ENCODE measurements at places on chromosomes 16 and 17. TPM values are rescaled to one million over a fixed set of nuclear protein-coding genes. Genes with fewer than 3 reads are reported as not detected.

The CAPNS2 gene
- total RNA-seq: 0.55 TPM

The CD300LG gene
- 1.5 TPM for total RNA-seq

The HOXB6 gene
- total RNA-seq: 2.0 TPM

The MYH2 gene
- total RNA-seq: 2.4 TPM

The CXCL16 gene
- total RNA-seq: 92.6 TPM

The DHODH gene
- 5.8 TPM for total RNA-seq

The CD300H gene
- not detected for total RNA-seq

The KRT28 gene
- total RNA-seq: not detected

The RAPGEFL1 gene
- total RNA-seq: 77.2 TPM

The NTN1 gene
- total RNA-seq: 33.1 TPM

The SEC14L1 gene
- total RNA-seq: 71.2 TPM

The ADAM11 gene
- 2.8 TPM for total RNA-seq

The HSD3B7 gene
- 30.6 TPM for total RNA-seq

The SOX15 gene
- total RNA-seq: 3.1 TPM

The ZNF205 gene
- 14.2 TPM for total RNA-seq

The AOC2 gene
- total RNA-seq: 1.4 TPM

The HS3ST6 gene
- not detected for total RNA-seq

The METRNL gene
- 45.8 TPM for total RNA-seq

The KRT10 gene
- total RNA-seq: 30.1 TPM

The SPN gene
- total RNA-seq: 9.0 TPM

The GPRC5B gene
- 32.5 TPM for total RNA-seq

The C17orf100 gene
- total RNA-seq: 3.3 TPM

The CRHR1 gene
- not detected for total RNA-seq

The MED1 gene
- 27.4 TPM for total RNA-seq

The TMEM208 gene
- total RNA-seq: 46.9 TPM

The C1QTNF1 gene
- 45.3 TPM for total RNA-seq

The LHX1 gene
- not detected for total RNA-seq

The HID1 gene
- total RNA-seq: 186 TPM

The NACA2 gene
- total RNA-seq: not detected

The ULK2 gene
- 22.4 TPM for total RNA-seq

The KRT33B gene
- not detected for total RNA-seq

The ERN2 gene
- 197 TPM for total RNA-seq

The CEP20 gene
- 21.2 TPM for total RNA-seq

The C1QL1 gene
- total RNA-seq: 3.2 TPM

The SDR42E2 gene
- total RNA-seq: 0.26 TPM

The OR1A1 gene
- total RNA-seq: not detected

The PLA2G10 gene
- total RNA-seq: 7.0 TPM

The CTRB1 gene
- total RNA-seq: 15.0 TPM

The HS3ST3B1 gene
- total RNA-seq: 4.0 TPM

The ASB16 gene
- 0.58 TPM for total RNA-seq

The CCL8 gene
- total RNA-seq: 1.2 TPM

The CACNA1H gene
- 133 TPM for total RNA-seq

The KRT31 gene
- not detected for total RNA-seq

The CLDN7 gene
- total RNA-seq: 248 TPM

The KRT39 gene
- not detected for total RNA-seq

The KRTAP4-5 gene
- not detected for total RNA-seq

The PRSS53 gene
- total RNA-seq: 4.5 TPM

The KRT40 gene
- not detected for total RNA-seq

The CD300LB gene
- total RNA-seq: 0.49 TPM

The GRAPL gene
- total RNA-seq: 9.2 TPM

The KRTAP1-1 gene
- total RNA-seq: not detected

The FAM234A gene
- total RNA-seq: 138 TPM

The NGFR gene
- total RNA-seq: 10.3 TPM

The PTGES3L gene
- total RNA-seq: 4.7 TPM

The CLN3 gene
- total RNA-seq: 38.1 TPM

Data from mucosa of gallbladder (tissue), 1 donor.